ENCODE measurements at places on chromosomes 3 and 15.
A peak's percentile ranks its signal among the peaks of the same experiment; 100 is the strongest.

GRCh38 chr3:11724615-11725339, 81.1 kb upstream of the VGLL4 start:
- DNase-seq = no peak

- no peak for DNase-seq
Measured at GRCh38 chr3:72275331-72275751, 490.4 kb upstream of the PROK2 start.

DNA sequence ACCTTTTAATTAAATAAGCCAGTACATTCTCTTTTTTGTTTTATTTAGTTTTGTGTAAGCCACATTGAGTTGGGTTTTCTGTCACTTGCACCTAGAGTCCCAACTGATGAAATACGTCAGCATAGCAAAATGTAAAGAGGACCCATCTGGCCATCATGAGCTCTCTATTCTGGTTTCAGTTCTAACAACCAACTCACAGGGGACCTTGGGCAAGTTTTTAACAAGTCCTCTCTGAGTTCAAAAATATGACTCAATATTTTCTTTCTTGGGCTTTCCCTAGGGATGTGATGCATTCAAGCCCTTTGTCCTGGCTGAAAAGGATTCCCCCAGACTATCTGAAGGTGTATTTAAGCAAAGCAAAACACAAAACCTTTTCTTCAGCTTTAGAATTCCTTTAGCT, 32.9 kb downstream of the PLCH1 start:
- DNase-seq = no peak

- no peak for DNase-seq
Measured at GRCh38 chr3:28989646-28990089, 291.2 kb upstream of the RBMS3 start.

GRCh38 chr3:132382267-132382666, 35.0 kb upstream of the DNAJC13 start:
- no peak for DNase-seq

DNA sequence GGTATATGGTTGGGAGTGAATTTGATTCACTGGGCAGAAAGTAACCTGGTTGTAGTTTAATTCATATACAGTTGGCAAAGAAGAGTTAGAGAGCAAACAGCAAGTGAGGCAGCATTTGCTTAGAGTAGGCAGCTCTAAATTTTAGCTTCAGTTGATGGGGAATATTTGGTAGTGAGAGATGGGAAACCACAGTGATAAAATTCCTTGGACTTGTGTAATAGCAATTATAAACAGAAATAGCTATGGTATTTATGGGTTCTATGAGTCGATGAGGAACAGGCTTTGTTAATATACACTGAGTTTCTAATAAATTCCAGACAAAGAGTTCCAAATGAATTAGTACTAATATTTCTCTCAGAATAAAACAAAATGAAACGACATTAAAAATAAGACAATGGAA, 894.0 kb downstream of the ROBO2 start:
- DNase-seq = no peak

GRCh38 chr3:156519758-156520162, 35.2 kb downstream of the SSR3 start:
- no peak for DNase-seq

GRCh38 chr15:35690698-35691116, 144.7 kb upstream of the DPH6 start:
- DNase-seq = peak; percentile 93

DNA sequence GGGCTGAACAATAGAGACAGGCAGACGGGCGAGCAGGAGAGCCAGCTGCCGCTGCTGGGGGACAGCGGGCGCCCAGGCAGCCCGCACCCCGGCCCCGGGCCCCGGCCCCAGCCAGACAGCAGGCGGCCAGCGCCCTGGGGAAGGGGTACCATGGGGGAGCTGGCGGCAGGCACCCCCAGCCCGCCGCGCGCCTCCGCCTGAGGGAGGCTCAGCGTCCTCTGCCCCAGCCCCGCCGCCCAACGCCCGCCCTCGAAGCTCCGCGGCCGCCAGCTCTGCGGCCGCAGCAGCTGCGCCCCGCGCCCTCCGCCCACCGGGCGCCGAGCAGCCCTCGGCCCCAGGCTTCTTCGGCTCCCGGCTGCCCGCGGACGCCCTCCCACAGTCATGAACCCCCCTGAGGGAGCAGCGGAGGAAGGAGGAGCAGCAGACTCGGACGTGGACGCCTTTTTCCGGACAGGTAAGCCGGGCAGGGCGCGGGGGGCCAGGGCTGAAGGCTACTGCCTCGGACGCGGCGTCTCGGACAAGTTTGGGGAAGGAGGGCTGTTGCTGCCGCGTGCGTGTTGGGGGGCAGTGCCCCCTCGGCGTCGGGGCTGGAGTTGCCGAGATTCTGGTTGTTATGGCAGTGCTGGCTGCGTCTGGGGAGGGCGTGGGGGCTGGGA, 41.6 kb upstream of the ROPN1 start:
- no peak for DNase-seq

DNA sequence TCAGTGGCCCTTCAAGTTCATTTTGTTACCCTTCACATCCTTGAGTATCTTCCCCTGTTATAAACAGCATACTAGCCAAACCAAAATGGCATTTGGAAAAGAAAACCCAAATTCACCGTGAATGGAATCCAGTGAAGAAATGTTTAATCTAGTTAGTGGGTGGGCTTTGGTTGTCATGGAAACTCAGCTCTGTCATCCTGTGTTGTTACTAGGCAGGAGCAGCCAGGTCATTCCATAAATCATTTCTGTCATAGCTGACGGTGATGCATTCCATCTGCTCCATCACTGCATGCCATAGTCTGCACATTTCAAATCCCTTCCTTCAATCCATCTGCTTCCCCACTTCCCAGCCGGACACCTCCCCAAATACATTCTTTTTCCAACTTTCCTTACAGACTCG, 140.4 kb upstream of the CGNL1 start:
- peak; percentile 84 for DNase-seq

DNA sequence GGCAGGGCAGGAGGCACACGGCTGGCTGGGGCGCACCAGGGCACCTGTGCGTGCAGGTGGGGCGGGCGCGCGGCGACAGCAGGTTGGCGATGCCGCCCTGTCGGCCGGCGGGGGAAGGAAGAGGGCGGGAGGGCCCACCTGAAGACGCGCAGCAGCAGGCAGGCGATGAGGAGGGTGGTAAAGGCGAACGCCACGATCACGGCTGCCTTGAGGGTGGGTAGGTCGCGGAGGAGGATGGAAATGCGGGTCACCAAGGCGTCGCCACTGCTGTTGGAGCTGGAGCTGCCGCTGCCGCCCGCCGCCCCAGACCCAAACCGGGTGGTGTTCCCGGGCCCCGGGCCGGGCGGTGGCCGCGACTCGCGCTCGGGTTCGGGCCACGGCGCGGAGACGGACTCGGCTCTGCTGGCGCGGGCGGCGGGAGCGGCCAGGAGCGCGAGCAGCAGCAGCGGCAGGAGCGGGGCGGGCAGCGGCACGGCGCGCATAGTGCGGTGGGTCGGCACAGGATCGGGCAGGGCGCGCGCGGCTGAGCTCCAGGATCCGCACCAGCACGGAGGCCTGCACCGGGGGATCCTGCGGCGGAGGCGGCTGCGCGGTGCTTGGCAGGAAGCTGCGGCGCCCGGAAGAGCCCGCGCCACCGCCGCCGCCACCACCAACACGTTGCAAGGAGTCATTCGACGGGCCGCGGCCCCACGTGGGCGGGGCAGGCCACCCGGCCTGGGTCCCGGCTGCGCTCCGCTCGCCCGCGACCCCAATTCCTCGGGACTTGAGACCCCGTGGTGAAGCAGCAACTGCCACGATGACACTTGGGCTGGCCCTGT, at the start of gene FAM174B:
Gene FAM174B (minus strand): TSS at position 598 of the 818 bp plus-strand sequence.
- DNase-seq = no peak

GRCh38 chr3:55622733-55623132, 135.6 kb upstream of the WNT5A start:
- no peak for DNase-seq

DNA sequence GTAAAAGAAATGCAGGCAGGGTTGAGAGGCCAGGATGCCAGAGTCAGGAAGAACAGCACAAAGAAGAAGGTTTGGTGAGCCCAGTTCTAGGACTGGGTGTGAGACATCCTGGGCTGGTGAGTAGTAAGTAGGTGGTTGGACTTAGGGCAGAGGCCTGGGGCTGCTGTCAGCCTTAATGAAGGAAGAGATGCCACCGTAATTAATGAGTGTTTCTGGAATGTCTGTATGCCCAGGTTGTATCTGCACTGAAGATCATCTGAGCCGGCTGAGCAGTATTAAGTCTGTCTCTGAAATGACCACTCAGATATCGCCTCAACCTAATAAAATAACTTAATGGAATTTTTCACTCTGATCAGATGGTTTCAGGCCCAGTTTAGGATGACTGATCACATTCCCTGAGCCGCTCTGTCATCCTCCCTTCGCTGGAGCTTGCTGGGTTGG, 532.9 kb upstream of the IL12A start:
- peak; percentile 46 for DNase-seq

GRCh38 chr15:78263351-78263781, 996 bp upstream of the DNAJA4 start:
- DNase-seq = no peak

DNA sequence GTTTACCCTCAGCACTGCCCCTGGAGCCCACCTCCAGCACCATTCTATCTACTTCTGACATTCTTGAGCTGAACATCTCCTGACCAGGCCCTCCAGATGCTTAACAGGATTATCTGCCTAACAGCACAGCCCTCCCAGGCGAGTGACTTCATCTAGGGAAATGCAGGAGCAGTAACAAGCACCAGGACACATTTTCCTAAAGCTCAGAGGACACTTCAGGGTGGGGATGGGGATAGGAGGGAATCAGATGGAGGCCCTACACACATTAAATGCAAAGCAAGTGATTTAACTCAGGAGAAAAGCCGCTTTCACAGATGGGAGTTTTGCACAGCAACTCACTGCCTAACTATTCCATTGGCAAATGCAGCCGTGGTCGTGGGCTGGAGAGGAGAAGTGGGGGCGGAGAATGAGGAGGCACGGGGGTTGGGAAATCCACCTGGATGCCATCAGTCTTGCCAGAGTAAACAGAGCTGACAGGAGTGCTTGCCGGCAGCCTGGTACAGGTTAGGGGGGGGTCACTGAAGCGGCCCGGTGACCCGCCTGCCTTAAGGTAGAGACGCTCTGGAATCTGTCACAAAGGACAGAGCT, 21.3 kb upstream of the BNC1 start:
- DNase-seq = peak; percentile 88

GRCh38 chr3:5133239-5134018, 11.3 kb downstream of the ARL8B start:
- no peak for DNase-seq

DNA sequence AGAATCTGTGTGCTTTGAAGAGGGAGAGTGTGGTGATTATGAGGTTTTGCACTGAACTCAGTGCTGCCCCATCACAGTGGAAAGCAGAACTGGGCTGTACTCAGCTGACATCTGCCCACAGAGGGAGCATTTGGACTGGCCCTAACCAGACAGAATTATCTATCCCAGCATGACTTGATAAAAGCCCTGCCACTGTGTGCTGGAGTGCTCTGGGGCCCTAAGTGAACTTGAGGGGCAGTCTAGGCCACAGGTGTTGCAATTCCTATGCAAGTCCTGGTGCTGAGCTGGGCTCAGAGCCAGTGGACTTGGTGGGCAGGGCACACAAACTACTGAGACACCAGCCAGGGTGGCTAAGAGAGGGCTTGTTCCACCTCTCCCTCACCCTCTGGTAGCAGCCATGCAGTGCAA, 269.2 kb upstream of the CTNNB1 start:
- DNase-seq = no peak

DNA sequence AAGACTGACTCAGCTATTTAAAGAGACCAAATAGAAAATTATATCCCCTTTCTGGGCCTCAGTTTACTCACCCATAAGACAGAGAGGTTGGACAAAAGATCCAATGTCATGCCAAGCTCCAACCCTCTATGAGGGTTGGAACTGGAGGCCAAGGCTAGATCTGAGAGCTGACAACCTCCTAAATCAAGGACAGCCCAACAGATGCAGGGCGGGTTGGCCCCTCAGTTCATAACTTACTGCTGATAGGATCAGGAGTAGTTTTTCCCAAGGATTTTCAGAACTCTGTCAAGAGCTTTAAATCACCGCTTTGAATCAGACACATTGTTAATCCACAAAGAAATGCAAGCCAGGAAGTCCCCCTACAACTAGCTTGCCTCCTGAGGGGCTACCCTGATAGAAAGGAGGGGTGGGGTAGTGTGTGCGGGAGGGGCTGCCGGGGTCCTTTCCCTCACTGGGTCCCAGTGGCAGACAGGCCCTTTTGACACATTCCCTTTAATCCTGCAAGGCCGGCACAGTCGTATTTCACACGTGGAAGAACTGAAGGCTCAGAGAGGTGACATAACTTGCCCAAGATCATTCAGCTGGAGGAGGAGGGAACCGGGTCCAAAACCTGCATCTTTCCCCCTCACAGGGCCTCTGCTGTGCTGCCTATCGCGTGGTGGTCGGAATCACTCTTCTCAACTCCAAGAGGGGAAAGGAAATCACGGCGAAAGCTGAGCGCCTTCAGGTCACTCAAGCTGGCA, 21.4 kb downstream of the BMF start:
- DNase-seq = no peak

- no peak for DNase-seq
Measured at GRCh38 chr3:3065876-3066275, 44.3 kb downstream of the IL5RA start.

GRCh38 chr15:53586799-53587198, 172.7 kb downstream of the WDR72 start:
- no peak for DNase-seq

- no peak for DNase-seq
Measured at GRCh38 chr3:9201266-9201665, 48.2 kb downstream of the SRGAP3 start.

GRCh38 chr3:194294199-194294894, 56.8 kb downstream of the CPN2 start:
- DNase-seq = no peak

DNA sequence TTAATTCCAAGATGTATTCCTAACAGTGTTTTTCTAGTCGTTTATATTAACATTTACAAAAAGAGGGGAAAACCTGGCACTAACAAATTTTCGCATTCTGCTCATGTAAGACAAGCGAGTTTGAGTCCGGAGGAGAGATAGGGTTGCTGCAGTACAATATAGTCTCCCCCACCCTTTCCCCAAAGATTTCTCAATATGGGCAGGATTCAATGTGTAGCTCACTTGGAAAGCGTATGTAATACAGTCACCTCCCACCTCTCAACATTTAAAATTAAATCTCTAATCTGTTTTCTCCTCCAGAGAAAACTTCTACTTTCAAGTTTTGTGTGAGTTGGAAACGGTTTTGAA, 57.9 kb downstream of the CMSS1 start:
- DNase-seq = peak; percentile 77

- no peak for DNase-seq
Measured at GRCh38 chr3:20573175-20573574, 387.2 kb upstream of the SGO1 start.

DNA sequence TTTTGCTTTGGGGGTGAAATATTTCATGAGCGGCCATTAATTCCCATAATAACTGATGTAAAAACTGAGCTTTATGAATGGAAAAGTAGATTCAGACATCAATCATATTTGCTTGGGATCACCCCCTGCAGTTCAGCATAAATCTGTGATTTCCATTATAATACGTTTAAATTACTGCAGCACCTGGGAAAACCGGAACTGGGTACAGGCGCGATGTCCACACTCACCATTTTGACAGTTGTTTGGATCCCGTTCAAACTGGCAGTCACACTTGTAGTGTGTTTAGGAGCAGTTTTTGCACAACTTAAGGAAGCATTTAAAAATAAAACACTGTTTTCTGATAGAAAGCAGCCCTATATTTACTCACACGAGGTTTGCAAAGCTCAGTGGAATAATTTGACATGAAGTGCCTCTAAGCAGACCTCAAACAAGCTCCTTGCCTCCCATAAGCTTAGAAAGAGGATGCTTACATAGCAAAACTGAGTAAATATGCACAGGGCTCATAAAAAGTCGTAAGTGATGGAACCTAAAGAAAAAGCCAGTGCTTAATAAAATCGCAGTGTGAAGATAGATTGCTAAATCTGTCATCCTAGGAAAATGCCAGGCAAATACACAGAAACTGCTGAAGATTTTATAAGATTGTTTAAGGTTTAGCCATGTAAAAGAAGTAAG, 377.6 kb downstream of the PTPRG start:
- DNase-seq = no peak
